NCI-H510A treated with DMSO at 0.1 percent for 48 hours (cell line): ENCODE measurements at places on chromosomes 7 and 10.

GRCh38 chr7:92177362-92177761, 1.6 kb downstream of the LRRD1 start:
- DNase-seq, result no peak

DNA sequence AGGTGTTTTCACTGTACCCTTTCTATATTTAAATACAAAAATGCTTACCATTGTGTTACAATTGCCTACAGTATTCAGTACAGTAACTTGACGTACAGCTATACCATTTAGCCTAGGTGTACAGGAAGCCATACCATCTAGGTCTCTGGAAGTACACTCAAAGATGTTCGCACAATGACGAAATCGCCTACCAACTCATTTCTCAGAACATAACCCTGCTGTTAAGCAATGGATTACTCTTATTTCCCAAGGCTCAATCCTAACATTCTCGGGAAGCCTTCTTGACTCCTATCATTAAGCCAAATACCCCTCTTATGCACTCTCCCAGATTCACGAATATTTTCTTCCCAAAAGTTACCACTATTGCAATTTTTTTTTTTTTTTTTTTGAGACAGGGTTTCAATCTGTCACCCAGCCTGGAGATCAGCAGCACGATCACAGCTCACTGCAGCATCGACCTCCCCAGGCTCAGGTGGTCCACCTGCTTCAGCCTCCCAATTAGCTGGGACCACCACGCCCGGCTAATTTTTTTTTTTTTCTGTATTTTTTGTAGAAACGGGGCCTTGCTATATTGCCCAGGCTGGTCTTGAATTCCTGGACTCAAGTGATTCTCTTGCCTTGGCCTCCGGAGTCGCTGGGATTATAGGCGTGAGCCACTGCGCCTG, 1.5 kb downstream of the CWF19L1 start:
- no peak for DNase-seq

- no peak for DNase-seq
Observed at GRCh38 chr10:121375172-121375571, 223.1 kb downstream of the FGFR2 start.

DNA sequence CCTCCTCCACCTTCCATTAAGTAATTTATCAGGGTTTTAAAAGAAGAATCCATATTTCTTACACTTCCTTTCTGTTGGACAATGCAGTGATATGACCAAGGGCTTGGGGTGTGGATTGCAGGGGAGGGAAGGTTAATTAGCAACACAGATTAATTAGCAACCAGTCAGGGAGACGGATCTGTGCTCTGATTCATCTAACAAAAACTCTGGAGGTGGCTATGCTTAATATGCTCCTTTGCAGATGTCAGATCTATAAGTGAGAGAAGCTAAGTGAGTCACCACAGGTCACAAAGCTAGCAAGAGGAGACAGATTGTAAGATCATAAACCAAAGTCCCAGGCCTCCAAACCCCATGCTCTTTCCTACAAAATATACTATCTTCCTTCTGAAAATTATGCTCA, 178.8 kb upstream of the ITGB1 start:
- no peak for DNase-seq

GRCh38 chr10:110978204-110978603, 58.8 kb downstream of the SHOC2 start:
- no peak for DNase-seq

GRCh38 chr10:62637249-62638061, 167.1 kb upstream of the ADO start:
- DNase-seq, result no peak

GRCh38 chr10:80474597-80474910, 20.4 kb downstream of the TSPAN14 start:
- no peak for DNase-seq

DNA sequence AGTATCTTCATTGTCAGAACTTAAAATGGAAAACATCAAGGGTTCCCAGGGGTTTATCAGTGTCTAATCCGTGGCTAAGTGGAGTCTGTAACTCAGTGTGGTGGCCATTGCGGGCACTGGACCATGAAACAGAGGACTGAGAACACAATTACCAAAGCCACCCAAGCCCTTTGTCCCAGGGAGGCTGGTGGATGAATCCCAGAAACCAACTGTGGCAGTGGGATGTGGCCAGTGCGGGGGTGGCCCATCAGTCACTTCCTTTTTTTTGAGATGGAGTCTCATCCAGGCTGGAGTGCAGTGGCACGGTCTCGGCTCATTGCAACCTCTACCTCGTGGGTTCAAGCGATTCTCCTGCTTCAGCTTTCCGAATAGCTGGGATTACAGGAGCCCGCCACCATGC, 61.8 kb downstream of the TACC2 start:
- DNase-seq, result no peak

- no peak for DNase-seq
Observed at GRCh38 chr10:3169271-3169670, 3.3 kb downstream of the PITRM1 start.

- DNase-seq, result no peak
Observed at GRCh38 chr7:149085866-149086265, 4.7 kb downstream of the ZNF786 start.

- DNase-seq, result no peak
Observed at GRCh38 chr10:101851411-101852116, 8.0 kb upstream of the KCNIP2 start.

DNA sequence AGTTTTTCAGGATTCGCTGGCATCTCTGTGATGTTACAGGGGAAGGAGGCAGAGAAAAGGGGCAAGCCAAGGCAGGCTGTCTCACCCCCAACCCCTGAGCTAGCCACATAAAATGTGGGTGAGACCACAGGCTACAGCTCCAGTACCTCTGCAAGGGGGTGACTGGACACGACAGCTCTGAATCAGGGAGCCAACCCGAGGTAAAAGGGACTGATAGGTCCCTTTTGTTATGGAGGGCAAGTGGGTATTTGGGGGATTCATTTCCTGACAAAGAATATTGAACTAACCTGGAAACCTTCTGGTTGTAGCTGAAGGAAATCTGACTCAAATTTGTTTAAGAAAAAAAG, 67.2 kb downstream of the TACR2 start:
- no peak for DNase-seq

DNA sequence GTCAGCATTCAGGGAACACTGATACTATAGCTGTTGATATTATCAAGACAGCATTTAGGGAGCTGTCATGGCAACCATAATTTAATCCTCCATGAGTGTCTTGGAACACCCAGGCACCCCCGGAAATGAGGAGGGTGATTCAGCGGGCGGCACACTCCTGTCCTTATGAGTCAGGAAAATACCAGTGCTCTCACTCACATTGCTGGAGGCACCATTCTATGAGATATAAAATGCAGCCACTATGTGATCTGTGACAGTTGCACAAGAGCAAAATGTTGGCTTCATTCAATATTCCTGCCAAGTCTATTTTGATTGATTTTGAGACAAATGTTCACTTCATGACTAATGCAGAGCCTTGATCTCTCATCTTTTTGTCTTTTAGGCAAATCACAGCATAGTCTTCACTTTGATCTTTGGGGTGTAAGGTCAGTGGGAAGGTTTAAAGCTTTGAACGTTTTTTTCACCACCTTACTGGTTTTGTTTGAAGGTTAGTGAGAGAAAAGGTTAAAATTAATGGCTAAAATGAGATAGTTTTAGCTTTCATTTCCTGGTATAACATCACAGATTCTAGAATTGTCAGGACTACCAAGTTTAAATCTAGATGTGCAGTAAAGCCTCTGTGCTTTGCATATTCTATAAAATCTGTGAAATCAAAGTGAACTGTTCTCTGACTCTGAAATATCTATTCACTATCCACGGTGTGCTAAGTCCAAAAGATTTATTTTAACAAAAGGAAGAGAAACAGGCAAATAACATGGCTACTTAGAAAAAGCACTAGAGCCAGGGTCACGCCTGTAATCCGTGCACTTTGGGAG, 12.4 kb upstream of the ARHGAP12 start:
- DNase-seq, result no peak

DNA sequence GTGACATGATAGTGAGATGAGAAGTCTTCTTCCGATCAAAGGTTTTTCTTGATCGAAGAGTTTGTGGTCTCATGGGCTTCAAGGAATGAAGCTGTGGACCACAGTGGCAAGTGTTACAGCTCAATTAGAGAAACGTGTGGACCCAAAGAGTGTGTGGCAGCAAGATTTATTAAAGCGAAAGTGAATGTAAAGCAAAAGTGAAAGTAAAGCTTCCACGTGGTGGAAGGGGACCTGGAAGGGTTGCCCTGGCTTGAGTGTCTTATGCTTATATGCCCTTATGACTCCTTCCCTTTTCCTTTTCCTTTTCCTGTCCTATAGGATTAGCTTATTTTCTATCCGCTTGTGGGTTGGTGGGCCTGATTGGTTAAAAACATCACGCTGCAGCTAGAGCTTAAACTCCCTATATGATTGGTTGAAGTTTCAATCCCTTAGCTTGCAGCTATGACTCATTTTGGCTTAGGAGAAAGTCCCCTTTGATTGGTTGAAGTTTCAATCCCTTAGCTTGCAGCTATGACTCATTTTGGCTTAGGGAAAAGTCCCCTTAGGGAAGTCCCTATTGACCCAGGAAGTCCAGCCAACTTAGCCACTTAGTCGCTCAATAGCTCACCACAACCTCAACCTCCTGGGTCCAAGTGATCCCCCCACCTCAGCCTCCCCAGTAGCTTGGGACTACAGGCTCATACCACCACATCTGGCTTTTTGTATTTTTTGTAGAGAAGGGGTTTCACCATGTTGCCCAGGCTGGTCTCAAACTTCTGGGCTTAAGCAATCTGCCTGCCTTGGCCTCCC, 34.7 kb downstream of the MRPS24 start:
- DNase-seq, result no peak

- DNase-seq, result no peak
Observed at GRCh38 chr10:74883428-74883827, 57.0 kb downstream of the KAT6B start.

DNA sequence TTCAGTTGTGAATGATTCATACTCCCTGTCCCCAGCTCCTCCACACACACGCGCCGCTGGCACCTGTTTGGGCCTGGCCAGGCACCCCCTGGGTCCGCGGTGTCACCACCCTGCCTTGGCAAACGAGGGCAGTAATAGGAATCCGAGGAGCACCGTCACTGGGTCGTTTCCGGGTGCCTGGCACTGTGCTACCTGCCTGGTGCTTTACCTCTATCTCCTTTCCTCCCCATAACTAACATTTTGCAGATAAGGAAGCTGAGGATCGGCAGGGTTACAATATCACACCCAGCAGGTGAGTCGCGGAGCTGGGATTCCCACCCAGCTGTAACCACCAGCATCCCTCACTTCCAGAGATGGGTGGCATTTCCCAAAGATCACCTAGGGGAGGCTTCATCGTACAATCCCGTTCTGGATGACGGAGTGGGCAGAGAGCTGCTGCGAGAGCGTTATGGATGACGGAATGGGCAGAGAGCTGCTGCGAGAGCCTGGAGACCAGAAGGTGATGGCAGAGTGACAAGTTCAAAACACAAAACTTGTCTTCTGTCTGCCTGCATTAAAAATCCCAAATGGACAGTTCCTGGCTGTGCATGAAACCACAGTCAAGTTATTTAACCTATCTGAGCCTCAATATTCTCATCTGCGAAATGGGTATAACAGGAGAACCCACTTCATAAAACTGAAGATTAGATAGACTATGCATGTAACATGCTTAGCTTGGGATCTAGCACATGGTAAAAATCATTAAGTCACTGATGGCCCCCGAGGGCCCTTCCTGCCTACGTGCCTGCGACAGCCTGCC, 1.1 kb upstream of the HSPA12A start:
- no peak for DNase-seq

DNA sequence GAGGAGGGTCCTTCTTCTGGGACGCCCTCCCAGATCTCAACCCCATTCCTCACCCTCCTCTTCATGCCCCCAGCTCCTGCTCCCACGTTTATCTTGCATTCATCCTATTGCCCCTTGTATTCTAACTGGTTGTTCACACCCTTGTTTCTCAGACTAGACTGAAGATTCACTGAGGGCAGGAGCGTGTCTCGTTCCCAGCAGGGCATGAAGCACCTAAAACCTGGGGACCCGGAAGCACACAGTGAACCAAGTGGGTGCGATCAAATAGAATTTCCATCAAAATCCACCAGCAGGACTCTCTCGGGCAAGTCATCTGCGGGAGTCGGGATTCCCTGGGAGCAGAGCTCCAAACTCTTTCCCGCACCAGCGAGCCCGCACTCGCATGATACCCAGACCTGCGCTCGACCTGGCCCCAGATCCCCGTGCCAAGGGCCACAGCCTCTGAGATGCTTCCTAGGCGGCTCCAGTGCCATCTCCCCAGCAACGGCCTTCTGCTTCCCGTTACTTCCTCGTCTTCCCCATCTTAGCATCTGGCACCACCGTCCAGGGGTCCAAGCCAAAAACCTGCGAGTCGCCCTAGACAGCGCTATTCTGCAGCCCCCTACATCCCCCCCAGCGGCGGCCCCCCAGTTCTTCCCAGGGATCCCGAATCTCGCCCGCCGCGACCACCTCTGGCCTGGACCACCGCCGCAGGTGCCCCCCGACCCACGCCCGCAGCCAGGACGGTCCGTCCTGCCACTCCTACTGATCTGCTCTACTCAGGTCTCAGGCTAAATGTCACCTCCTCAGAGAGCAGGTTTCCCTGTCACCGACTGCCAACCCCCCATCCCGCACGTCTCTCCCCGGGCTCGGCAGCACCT, 6.1 kb upstream of the GBX1 start:
- no peak for DNase-seq

DNA sequence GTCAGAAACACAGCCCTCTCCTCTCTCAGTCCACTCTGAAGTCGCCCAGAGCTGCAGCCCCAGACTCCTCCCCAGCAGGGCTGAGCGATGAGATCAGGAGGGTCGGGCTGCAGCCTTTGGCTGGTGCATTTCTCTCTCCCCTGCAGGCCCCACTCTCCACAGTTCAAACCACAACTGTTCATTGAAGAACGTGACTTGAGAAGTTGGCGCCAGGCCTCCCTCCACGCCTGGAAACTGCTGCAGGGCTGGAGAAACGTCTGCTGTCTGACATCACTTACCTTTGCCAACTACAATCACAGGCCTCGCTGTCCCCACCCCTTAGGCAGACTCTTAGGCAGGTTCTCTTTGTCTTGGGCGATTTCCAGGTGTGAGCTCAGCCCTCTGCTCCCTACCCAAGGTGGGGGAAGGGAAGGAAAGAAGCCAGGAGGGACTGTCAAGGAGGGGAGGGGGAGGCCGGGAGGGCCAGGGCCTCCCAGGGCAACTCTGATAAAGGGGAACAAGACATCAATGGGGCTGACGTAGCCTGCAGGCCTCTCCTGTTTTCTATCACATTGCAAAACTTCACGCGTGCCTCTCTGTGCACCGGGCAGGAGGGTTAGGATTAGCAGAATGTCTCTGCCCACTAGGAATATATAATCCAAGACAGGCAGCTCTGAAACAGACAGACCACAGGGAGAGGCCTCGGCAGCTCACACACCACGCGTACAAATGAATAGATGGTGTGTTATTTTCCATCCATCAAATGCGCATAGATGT, 32.7 kb downstream of the CALML5 start:
- DNase-seq, result peak; percentile 64

- DNase-seq, result no peak
Observed at GRCh38 chr10:126851414-126852108, 53.7 kb upstream of the DOCK1 start.

- no peak for DNase-seq
Observed at GRCh38 chr7:158648787-158649186, 55.8 kb downstream of the NCAPG2 start.

GRCh38 chr7:125355899-125356298, 426.3 kb upstream of the POT1 start:
- no peak for DNase-seq

- no peak for DNase-seq
Observed at GRCh38 chr10:50931948-50932431, 46.6 kb upstream of the A1CF start.
